Heart right ventricle (tissue), 16 donors: ENCODE measurements at places on chromosomes 1 and 21.

DNA sequence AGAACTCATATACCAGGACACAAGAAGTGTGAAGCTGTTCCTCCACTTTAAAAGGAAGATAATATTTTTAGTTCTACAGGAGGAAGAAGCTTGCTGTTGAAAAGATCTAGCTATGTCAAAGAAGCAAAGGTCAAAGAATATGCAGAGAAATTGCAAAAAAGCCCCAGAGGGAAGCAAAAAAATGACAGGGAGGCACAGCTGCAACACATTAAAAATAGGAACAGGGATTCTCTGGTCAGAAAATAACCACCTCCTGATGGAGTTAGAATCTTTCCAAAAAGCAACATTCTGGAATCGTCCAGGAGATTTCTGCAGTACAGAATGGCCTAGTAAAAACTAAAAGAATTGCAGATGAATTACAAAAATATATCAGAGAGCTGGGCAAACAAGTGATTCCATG lies 238.9 kb upstream of the PRMT6 start:
- DNase-seq: no peak

DNA sequence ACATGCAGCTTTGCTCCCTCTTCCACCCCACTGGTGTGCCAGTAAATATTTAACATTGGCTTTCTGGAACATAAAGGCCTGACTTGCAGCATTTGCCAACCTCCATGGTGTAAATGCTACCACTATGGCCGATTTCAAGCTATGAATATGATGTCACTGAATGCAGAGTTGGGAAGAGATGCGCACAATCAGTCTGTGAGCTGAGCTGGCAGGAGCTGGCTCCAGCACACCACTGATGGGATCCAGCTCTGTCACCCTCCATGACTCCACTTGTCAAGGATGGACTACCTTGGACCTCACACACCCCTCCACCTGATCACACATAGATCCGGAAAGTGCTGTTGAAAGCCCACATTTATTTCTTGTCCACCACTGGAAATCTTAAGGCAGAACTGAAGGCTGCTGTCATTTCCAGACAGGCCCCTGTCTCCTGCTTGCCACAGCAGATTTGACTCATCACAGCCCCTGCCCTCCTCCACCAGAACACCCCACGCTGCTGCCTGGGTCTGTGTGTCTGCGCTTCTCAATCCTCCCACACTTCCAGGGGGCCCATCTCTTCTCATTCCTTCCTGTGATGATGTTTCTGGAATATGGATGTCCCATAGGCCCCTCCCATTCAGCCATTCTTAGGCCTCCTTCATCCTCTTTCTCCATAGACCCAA lies 82.2 kb upstream of the BCAR3 start:
- DNase-seq: no peak

GRCh38 chr1:153688736-153689328 lies 10.3 kb downstream of the NPR1 start:
- no peak for DNase-seq

DNA sequence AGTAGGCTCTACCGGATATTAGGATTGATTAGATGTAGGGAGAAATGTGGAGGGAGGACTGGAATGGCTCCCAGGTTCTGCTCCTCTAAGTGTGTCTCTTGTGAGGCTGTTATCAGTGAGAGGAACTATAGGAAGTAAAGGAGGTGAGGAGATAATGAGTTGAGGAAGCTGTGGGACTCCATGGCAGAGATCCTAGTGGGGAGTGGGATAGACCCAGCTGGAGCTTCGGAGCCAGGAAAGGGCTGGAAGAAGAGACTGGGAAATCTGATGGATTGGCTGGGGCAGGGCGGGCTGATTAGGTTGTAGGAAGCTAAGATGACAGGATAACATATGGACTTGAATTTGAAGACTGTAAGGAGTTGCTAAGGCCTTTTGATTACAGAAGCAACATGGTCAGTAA lies 14.8 kb upstream of the BCL9 start:
- DNase-seq: no peak

- no peak for DNase-seq
Observed at GRCh38 chr1:165856606-165857005, 29.2 kb downstream of the UCK2 start.

DNA sequence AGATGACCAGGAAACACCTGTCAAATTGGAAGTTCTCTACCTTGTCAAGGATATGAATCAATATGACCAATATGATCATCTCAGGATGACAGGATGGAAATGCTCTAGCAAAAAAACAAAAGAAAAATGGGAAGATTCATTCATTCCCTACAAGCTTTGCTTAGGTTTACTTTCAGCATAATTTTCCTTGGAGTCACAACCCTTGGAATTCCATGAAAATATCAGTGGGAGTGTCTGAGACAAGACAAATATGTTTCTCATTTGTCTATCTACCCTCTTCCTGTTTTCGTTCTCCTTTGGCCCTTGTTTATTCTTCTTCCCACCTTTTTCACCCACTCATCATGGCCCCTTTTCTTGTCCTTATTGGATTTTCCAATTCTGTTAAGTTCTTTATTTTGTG lies 50.6 kb downstream of the COLGALT2 start:
- no peak for DNase-seq
